Naive thymus-derived CD4-positive, alpha-beta T cell (primary cell): ENCODE measurements at places on chromosomes 11 and 22. TPM values are rescaled to one million over a fixed set of nuclear protein-coding genes. Genes with fewer than 3 reads are reported as not detected.

Gene PAX6
- not detected for polyA plus RNA-seq

Gene TNNT3
- 0.31 TPM for polyA plus RNA-seq

Gene OR4D5
- polyA plus RNA-seq: not detected

Gene TSPAN18
- polyA plus RNA-seq: 21.7 TPM

Gene CDK2AP2
- polyA plus RNA-seq: 94.3 TPM

Gene SERPING1
- polyA plus RNA-seq: not detected

Gene SF3B2
- polyA plus RNA-seq: 140 TPM

Gene RIMBP3B
- 0.96 TPM for polyA plus RNA-seq

Gene VPREB1
- not detected for polyA plus RNA-seq

Gene ACTN3
- polyA plus RNA-seq: not detected

Gene GGTLC3
- polyA plus RNA-seq: not detected

Gene ACRV1
- not detected for polyA plus RNA-seq

Gene YAP1
- not detected for polyA plus RNA-seq

Gene KCNC1
- not detected for polyA plus RNA-seq

Gene OR8D1
- not detected for polyA plus RNA-seq

Gene BIRC3
- polyA plus RNA-seq: 18.8 TPM

Gene RFPL1
- polyA plus RNA-seq: not detected

Gene LIF
- polyA plus RNA-seq: not detected

Gene OR5P2
- not detected for polyA plus RNA-seq

Gene CD248
- 10.9 TPM for polyA plus RNA-seq

Gene TRIM29
- polyA plus RNA-seq: not detected
